ENCODE measurements at places on chromosomes 1 and 21. TPM values are rescaled to one million over a fixed set of nuclear protein-coding genes. Genes with fewer than 3 reads are reported as not detected.

The KCNJ9 gene
- total RNA-seq, result not detected

The UBE2U gene
- not detected for total RNA-seq

The TNNT2 gene
- 2.2 TPM for total RNA-seq

The CNN3 gene
- total RNA-seq, result 136 TPM

The SH2D1B gene
- not detected for total RNA-seq

DNA sequence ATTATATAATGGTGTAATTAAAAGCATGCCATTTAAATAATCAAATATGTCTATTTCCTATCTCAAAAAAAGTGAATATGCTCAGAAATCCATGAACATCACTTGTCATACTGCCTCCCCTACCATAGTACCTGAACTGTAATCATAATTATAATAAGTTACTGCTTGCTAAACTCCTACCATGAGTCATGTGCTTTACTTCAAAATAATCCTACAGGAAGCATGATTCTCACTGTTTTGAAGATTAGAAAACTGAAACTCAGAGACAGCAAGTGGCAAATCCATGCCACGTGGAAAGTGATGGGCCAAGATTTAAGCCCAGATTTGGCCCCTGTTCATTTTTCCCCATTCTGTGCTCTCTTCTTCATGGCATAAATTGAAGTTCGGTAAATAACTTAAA, 5.2 kb downstream of the LRRC7 start:
- H3K4me1 ChIP-seq, result no peaks in the 10 kb centered on the region
- H3K27ac ChIP-seq, result no peak overlapping the region
- no peaks in the 10 kb centered on the region for H3K27me3 ChIP-seq
- no peaks in the 10 kb centered on the region for H3K36me3 ChIP-seq

DNA sequence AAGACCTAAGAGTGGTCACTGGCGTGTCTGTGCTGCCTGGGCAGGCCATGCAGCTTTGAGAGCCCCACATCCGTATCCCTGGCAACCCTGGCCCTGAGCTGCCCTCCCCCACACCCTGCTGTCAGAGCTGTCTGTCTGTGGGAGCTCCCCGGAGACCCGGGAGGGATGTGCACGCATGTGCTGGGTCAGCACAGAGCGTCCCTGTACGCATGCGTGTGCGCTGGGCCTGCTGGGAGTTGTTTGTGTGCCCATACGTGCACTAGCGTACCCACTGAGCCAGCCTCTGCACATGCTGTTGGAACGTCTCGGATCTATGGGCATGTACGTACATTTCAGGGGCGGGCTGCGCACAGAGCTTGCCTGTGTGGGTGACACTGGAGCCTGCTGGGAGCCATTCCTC, 89.3 kb downstream of the EPHB2 start:
- H3K27ac ChIP-seq, result no peak overlapping the region
- H3K4me1 ChIP-seq, result no peaks in the 10 kb centered on the region
- no peaks in the 10 kb centered on the region for H3K27me3 ChIP-seq
- no peak for DNase-seq
- no peaks in the 10 kb centered on the region for H3K36me3 ChIP-seq
- H3K4me3 ChIP-seq, result no peak overlapping the region

- DNase-seq, result no peak
- no peak overlapping the region for H3K4me3 ChIP-seq
- H3K4me1 ChIP-seq, result peaks cover 15% of the 10 kb centered on the region
- H3K27me3 ChIP-seq, result no peaks in the 10 kb centered on the region
- H3K36me3 ChIP-seq, result no peaks in the 10 kb centered on the region
Measured at GRCh38 chr1:2560299-2561073, 4.3 kb downstream of the TNFRSF14 start.

- H3K36me3 ChIP-seq, result no peaks in the 10 kb centered on the region
- DNase-seq, result no peak
- H3K27ac ChIP-seq, result no peak overlapping the region
- H3K4me3 ChIP-seq, result no peak overlapping the region
Measured at GRCh38 chr1:43340559-43340958, 2.9 kb downstream of the MPL start.

DNA sequence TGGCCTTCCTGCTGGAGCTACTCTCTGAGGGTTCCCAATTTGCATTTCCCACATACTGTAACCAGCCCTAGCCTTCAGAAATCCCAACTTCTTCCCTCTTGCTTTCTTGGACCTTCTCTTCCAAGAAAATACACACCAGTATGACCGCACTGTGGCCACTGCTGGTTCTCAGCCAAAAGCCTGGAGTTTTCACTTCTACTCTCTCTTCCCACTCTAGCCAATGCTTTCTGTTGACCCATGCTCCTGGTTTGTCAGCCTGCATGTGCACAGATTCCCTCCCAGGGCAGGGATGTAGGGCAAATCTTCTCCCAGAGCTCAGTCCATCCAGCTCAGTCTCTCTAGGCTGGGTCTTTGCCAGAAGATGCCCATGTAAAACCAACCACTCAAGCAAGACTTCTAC, 664 bp downstream of the SLAMF1 start:
- no peak overlapping the region for H3K27ac ChIP-seq
- no peak for DNase-seq
- no peak overlapping the region for H3K4me3 ChIP-seq
- no peaks in the 10 kb centered on the region for H3K36me3 ChIP-seq

DNA sequence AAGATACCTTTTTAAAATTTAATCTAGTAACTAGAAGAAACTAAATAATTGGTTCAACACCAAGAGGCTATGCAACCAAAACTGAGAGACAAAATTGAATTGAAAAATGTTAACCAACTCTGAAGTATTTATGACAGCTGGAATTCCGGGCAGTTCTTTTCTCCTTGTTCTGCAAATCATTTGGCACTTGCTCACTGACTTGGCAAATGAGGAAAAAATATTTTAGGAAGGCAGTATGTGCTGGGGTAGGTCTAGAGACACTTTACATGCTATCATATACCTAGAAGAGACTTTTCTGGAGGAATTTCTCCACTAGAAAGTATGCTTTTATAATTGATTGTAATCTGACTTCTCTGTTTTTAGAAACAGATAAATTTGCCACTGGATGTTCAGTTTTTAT, 22.1 kb upstream of the SH3D21 start:
- no peak for DNase-seq
- H3K27ac ChIP-seq, result peak overlapping the region; percentile 72
- H3K27me3 ChIP-seq, result no peaks in the 10 kb centered on the region
- H3K36me3 ChIP-seq, result peaks cover 5% of the 10 kb centered on the region
- peaks cover 7% of the 10 kb centered on the region for H3K4me1 ChIP-seq
- H3K4me3 ChIP-seq, result no peak overlapping the region

GRCh38 chr1:192766876-192767275, 42.0 kb upstream of the RGS2 start:
- H3K27me3 ChIP-seq, result no peaks in the 10 kb centered on the region
- H3K4me3 ChIP-seq, result no peak overlapping the region
- H3K4me1 ChIP-seq, result no peaks in the 10 kb centered on the region
- no peak for DNase-seq
- H3K36me3 ChIP-seq, result no peaks in the 10 kb centered on the region
- no peak overlapping the region for H3K27ac ChIP-seq

DNA sequence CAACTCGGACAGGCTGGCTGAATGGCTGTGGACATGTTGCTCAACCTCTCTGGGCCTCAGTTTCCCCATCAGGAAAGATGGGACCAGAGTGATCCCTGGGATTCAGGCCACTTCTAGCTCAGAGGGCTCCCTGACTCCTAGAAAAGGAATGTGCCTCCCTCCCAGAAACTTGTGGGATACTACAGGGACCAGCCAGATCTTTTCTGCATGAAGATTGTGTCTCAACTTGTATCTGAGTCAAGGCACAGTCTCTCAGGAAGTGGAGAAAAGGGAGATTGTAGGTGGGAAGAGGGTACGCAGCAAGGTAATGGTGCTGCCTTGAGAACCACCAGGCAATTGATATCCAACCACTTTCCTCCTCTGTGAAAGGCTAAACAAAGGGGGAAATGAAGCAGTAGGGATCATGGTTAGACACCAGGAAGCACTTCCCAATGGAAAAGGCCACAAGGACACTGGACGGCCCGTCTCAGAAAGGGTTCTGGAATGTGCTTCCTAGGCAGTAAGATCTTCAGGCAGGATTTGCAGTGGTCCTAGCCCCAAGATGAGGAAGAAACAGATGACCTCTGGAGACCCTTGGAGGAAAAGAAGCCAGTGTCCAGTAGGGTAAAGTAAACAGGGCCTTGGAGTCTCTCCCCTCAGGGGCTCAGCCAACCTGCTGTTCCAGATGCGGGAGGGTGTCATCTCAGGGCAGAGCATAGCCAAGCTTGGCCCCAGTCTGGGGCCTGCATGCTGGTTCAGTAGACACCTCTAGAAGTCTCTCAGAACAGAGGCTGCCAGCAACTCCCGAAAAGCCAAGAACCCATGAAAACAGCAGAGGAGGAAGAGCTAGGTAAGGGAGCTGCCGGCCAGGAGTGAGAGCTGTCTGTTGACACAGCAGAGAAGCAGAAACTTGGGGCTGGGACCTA, 16.8 kb downstream of the IFFO2 start:
- no peak for DNase-seq
- H3K27ac ChIP-seq, result peak overlapping the region; percentile 58
- H3K4me3 ChIP-seq, result no peak overlapping the region
- H3K27me3 ChIP-seq, result no peaks in the 10 kb centered on the region
- H3K4me1 ChIP-seq, result peaks cover 21% of the 10 kb centered on the region

DNA sequence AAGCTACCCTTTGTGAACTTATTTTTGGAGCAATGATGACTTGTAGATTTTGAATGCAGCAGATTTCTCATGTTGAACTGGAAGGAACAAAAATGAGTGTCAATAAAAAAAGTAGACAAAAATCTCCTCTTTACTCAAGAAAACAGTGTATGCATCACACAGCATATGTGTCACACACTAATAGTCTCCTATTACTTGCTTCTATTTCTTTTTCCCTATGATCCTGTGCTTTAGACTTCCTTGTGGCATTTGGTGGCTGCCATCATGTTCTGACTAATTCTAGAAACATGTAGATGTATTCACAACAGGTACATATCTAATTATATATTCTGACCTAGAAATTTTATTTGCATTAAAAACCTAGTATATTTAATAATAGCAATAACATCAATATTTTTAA, 14.3 kb downstream of the RC3H1 start:
- H3K27ac ChIP-seq, result no peak overlapping the region
- H3K36me3 ChIP-seq, result no peaks in the 10 kb centered on the region
- no peaks in the 10 kb centered on the region for H3K27me3 ChIP-seq
- no peaks in the 10 kb centered on the region for H3K4me1 ChIP-seq
- DNase-seq, result no peak

DNA sequence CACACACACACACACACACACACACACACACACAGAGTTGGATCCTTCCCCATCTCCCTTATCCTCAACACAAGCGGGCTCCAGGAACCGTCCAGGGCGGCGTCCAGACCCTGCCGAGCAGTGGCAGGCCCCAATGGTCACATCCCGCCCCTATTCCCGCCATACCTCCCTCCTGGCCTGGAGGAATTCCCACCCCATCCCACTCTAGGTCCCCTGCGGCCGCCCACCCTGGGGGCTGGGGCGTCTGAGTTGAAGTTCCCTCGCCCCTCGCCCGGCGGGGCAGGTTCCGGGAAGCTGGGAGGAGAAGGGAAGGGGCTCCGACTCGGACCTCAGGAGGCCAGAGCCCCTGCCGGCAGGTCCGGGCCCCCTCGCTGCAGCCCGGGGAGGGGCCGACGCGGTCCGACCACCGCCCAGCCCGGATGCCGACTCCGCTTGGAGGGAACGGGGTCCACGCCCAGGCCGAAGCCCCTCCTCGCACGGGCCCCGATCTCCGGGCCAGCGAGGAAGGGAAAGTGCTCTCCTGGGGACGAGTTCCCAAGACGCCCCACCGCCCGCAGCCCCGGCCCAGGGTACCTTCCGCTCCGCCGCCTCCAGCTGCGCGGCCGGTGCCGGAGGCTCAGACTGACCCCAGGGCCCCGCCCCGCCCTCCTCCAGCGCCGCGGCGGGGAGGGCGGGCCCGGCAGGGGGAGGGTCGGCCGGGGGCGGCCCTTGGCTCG, at the start of gene RHOC:
TSS of gene RHOC (minus strand) at position 623 of the 716 bp plus-strand sequence. CDS start 3,328 bp downstream, outside the sequence.
- peaks cover 25% of the 10 kb centered on the region for H3K4me1 ChIP-seq
- H3K36me3 ChIP-seq, result no peaks in the 10 kb centered on the region
- peak; percentile 66 for DNase-seq
- peak within 1 kb of the TSS; percentile 99 for H3K4me3 ChIP-seq

GRCh38 chr1:184044603-184045376, 6.7 kb upstream of the TSEN15 start:
- no peak overlapping the region for H3K4me3 ChIP-seq
- H3K27me3 ChIP-seq, result no peaks in the 10 kb centered on the region
- H3K4me1 ChIP-seq, result no peaks in the 10 kb centered on the region

DNA sequence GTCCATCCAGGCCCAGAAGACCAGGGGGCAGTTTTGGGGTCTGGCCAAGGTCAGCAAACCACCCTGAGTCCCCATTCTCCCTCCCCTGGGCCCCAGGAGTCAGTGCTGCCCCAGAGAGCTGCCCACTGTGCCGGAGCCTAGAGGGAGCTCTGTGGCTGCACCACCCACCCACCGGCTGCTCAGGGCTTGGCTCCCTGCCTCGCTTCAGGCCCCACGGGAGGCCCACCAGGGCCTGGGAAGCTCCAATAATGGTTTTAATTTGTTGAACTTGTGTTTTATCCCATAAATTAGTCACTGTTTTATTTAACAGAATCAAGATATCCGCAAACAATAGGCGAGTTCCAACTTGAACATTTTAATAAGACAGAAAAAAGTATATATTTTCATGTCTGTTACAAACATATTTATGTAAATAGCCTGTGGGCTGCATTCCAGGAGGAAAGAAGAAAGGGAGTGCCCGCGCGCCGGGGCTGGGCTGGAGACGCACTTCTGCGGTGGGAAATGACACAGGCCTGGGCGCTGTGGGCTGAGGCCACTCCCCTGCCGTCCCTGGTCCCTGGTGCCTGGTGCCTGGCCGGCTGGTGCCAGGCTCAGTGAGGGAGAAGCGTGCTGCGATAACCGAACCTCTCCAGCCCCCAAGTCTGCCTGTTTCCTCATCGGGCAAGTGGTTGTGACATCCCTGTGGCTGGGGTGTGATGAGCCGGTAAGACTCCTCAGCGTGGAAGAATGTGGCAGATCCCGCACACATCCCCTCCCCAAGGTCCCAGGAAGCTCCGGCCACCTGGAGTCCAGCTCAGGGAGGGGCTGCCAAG, 160.5 kb downstream of the PEX14 start:
- H3K36me3 ChIP-seq, result no peaks in the 10 kb centered on the region
- peak overlapping the region; percentile 98 for H3K27ac ChIP-seq
- no peak overlapping the region for H3K4me3 ChIP-seq
- no peaks in the 10 kb centered on the region for H3K27me3 ChIP-seq
- DNase-seq, result peak; percentile 95
- H3K4me1 ChIP-seq, result peaks cover 64% of the 10 kb centered on the region

GRCh38 chr1:3695326-3696217, 43.3 kb downstream of the TP73 start:
- no peak overlapping the region for H3K27ac ChIP-seq
- no peaks in the 10 kb centered on the region for H3K36me3 ChIP-seq
- H3K4me1 ChIP-seq, result no peaks in the 10 kb centered on the region
- no peak overlapping the region for H3K4me3 ChIP-seq
- H3K27me3 ChIP-seq, result peaks cover 3% of the 10 kb centered on the region

DNA sequence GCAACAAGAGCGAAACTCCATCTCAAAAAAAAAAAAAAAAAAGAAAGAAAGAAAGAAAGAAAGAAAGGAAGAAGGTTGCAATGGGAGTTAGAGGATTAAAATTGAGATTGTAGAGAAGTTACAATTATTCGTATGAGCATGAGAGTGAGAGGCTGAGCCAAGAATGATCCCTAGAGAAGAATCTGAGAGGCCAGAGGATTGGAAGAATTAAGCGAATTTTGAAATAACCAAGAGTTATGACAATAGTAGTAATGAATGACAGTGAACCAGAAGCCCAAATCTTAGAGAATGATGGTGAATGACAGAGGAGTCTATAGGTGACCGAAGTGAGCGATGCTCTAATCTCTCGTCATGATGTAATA, 369 bp upstream of the ZYG11B start:
- H3K27me3 ChIP-seq, result no peaks in the 10 kb centered on the region
- H3K4me1 ChIP-seq, result no peaks in the 10 kb centered on the region
- no peak for DNase-seq
- H3K36me3 ChIP-seq, result no peaks in the 10 kb centered on the region
- no peak overlapping the region for H3K27ac ChIP-seq
- peak overlapping the region; percentile 87 for H3K4me3 ChIP-seq

GRCh38 chr1:6251233-6251632, 7.3 kb downstream of the HES3 start:
- H3K27me3 ChIP-seq, result peaks cover 6% of the 10 kb centered on the region
- no peaks in the 10 kb centered on the region for H3K36me3 ChIP-seq
